A673 (cell line): ENCODE measurements at places on chromosomes 6 and 20. TPM values are rescaled to one million over a fixed set of nuclear protein-coding genes. Genes with fewer than 3 reads are reported as not detected.

The GGTLC1 gene
- total RNA-seq = not detected in 2 replicates

- no peak for DNase-seq
- no peak overlapping the region for H3K27ac ChIP-seq
- H3K4me1 ChIP-seq = no peaks in the 10 kb centered on the region
- H3K4me3 ChIP-seq = no peak overlapping the region
Measured at GRCh38 chr6:155079985-155080452, 84.9 kb downstream of the TIAM2 start.

The CDH26 gene
- 0.58 and 0.66 TPM in 2 replicates for total RNA-seq

DNA sequence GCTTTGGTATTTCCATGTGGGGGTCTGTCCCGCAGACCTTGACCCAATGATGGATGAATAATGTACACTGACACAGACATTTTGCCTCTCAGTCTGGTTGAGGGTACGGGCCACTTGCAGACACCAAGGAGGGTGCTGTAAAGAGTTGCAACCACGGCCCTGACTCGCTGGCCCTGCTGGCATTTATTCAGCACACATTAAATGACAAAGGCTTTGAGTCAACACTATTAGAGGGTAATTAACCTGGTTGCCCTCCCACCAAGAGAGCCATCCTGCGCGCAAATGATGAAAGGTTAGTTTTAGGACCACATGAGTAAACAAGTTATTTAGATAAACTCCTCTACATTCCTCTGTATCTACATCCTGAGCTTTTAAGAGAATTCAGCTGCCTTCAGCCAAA is 308.9 kb upstream of the MMS22L start:
- H3K4me1 ChIP-seq = no peaks in the 10 kb centered on the region
- no peaks in the 10 kb centered on the region for H3K27me3 ChIP-seq
- H3K36me3 ChIP-seq = no peaks in the 10 kb centered on the region
- no peak for DNase-seq
- H3K4me3 ChIP-seq = no peak overlapping the region

DNA sequence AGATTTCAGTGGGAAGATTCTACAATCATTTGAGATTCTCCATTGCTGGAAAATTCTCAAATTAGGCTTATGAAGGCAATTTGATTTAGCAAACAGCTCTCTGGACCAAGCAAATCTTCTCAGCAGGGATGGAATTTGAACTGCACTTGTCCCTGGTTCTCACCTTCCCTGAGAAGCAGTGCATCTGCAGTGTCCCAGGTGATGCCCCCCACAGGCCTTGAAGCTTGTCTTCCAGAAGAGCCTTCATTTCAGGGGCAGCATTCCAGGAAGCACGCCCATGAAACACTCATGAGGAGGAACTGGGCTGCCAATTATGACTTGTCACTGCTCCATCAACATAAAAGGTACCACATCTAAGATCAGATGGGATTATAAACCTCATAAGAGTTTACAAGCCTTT is 82.8 kb upstream of the HDAC2 start:
- no peak overlapping the region for H3K27ac ChIP-seq
- H3K4me1 ChIP-seq = no peaks in the 10 kb centered on the region
- H3K4me3 ChIP-seq = no peak overlapping the region
- no peaks in the 10 kb centered on the region for H3K36me3 ChIP-seq

DNA sequence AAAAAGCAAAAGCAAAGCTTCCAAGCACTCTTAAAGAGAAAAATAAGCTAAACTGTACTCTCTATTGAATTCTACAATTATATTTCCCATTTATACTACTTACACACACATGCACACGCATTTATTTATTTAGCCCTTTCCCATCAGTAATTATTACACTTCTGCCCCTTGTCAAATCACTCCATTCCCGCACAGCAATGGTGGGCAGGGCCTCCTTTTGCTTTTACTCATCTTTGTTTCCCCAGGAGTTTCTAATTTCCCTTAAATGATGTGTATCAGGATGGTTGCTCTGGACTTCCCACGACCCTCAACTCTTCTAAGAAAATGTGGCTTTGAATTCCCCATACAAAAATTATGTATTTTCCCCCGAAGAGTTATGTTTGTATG is 19.9 kb downstream of the PXT1 start:
- H3K4me3 ChIP-seq = peak overlapping the region; percentile 42
- peak overlapping the region; percentile 55 for H3K27ac ChIP-seq
- no peaks in the 10 kb centered on the region for H3K27me3 ChIP-seq
- peaks cover 9% of the 10 kb centered on the region for H3K4me1 ChIP-seq
- no peaks in the 10 kb centered on the region for H3K36me3 ChIP-seq

The COL12A1 gene
- total RNA-seq = 9.3 and 9.5 TPM in 2 replicates

The SMLR1 gene
- total RNA-seq = not detected in 2 replicates

- no peaks in the 10 kb centered on the region for H3K27me3 ChIP-seq
- no peaks in the 10 kb centered on the region for H3K36me3 ChIP-seq
- no peak overlapping the region for H3K27ac ChIP-seq
Measured at GRCh38 chr20:62339647-62340062, 27.5 kb downstream of the LAMA5 start.

DNA sequence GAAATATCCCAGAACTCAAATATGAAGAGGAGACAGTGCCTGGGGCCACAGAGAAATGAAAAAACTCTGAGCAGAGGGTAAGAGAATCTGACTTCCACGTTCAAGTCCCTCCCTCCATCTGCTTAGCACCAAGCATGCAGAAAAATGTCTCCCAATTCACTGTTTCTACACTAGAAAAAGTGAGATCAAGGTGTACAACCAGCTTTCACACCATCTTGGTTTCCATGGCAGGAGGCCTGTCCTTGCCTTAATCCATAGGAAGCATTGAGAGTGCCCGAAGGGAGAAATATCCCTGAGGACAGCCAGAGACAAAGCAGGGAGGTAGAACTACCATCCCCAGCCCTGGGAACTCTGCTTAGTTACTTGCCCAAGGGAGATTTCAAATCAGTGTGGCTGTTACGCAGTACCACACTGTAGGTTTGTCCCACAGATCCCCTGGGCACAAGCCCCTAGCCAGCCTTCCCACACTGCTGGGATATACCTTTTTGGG is 82.9 kb downstream of the SCML4 start:
- no peaks in the 10 kb centered on the region for H3K4me1 ChIP-seq
- no peak for DNase-seq
- H3K27ac ChIP-seq = no peak overlapping the region
- peaks cover 6% of the 10 kb centered on the region for H3K27me3 ChIP-seq
- H3K4me3 ChIP-seq = no peak overlapping the region

The DACT2 gene
- total RNA-seq = 14.5 and 18.7 TPM in 2 replicates

DNA sequence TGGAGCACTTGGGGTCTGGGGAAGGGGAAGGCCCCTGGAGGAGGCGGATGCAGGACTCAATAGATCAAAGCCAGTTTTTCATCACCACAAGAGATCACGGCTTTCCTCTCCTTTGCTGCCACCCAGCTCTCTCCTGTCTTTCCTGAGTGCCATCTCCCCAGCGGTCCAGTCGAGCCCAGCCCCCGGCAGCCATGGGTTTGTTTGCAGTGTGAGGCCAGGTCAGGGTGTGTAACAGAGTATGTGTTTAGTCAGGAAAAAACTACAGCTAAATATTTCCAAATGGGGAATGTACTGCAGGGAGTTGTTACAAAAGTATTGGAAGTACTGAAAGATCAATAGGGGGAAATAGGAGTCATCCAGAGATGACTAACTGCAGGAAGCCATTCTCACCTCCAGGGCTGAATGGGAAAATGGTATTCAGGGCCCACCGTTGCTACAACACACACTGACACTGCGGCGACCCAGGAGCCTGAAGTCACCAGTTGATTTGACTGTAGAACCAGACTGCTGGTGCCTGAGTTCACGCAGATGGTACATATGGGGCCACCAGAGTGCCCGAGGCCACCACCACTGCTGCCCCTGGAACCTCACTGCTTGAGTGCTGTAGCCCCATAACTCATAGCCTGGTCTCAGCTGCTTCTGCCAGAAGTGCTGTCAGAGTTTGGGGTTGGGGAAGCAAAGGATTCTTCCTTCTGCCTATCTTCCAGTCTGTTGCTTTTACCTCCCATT is 23.6 kb upstream of the FANCE start:
- no peaks in the 10 kb centered on the region for H3K4me1 ChIP-seq
- H3K4me3 ChIP-seq = no peak overlapping the region
- H3K27ac ChIP-seq = no peak overlapping the region
- no peak for DNase-seq

DNA sequence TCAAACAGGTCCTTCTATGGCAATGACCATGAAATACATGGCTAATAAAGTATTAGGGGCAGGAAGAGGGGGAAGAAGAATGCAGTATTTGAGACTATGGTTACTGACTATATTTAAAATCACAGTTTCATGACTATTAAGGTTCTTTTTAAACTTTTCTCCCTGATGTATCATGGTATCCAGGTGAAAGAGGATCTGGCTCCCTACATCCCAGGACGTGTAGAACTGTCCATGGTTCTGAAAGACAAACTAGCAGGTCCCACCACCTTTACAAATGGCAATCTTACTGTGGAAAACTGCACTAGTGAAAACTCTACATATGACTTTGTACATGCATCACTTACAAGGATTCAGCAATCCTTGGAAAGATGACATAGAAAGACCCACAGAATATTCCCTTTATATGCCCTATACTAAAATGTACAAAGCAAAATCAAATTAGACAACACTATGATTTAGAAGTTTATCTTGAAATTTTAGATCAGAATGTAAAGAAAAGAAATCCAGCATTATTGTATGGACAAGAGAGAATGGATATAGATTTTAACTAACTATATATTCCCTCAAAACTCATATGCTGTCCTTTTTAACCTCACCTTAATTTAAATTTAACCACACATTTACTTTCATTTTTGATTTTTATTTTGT is 33.5 kb downstream of the RPP21 start:
- peak; percentile 30 for DNase-seq
- no peaks in the 10 kb centered on the region for H3K36me3 ChIP-seq
- H3K4me1 ChIP-seq = no peaks in the 10 kb centered on the region
- H3K4me3 ChIP-seq = no peak overlapping the region
- peaks cover 5% of the 10 kb centered on the region for H3K27me3 ChIP-seq

The C20orf202 gene
- not detected in 2 replicates for total RNA-seq

The TGM3 gene
- total RNA-seq = 0.11 TPM in 1 of 2 replicates, not detected in the other
